ENCODE measurements at places on chromosomes 13 and 19. TPM values are rescaled to one million over a fixed set of nuclear protein-coding genes. Genes with fewer than 3 reads are reported as not detected.

GRCh38 chr13:73388586-73388985, 329.8 kb downstream of the KLF5 start:
- no peak overlapping the region for H3K4me3 ChIP-seq
- H3K36me3 ChIP-seq: no peaks in the 10 kb centered on the region
- no peak overlapping the region for H3K27ac ChIP-seq
- H3K27me3 ChIP-seq: no peaks in the 10 kb centered on the region
- no peak for DNase-seq

Gene IPO5
- total RNA-seq: 62.6 TPM

DNA sequence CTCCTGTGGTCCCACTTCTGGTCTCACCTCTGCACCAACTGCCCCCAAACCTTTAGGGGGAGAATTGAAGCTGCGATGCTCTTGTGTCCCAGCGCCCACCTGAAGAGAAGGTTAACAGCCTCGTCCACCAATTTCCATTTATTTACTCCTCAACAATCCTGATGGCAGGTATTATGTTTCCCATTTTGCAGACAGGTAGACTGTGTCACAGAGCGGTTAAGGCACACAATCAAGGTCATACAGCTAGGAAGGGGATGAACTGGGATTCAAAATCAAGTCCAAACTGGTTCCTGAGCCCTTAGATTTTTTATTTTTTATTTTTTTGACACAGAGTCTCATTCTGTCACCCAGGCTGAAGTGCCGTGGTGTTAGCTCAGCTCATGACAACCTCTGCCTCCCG, 6.2 kb downstream of the DNASE2 start:
- no peak overlapping the region for H3K27ac ChIP-seq
- H3K27me3 ChIP-seq: peaks cover 10% of the 10 kb centered on the region
- no peak for DNase-seq
- peaks cover 4% of the 10 kb centered on the region for H3K4me1 ChIP-seq
- no peak overlapping the region for H3K4me3 ChIP-seq

DNA sequence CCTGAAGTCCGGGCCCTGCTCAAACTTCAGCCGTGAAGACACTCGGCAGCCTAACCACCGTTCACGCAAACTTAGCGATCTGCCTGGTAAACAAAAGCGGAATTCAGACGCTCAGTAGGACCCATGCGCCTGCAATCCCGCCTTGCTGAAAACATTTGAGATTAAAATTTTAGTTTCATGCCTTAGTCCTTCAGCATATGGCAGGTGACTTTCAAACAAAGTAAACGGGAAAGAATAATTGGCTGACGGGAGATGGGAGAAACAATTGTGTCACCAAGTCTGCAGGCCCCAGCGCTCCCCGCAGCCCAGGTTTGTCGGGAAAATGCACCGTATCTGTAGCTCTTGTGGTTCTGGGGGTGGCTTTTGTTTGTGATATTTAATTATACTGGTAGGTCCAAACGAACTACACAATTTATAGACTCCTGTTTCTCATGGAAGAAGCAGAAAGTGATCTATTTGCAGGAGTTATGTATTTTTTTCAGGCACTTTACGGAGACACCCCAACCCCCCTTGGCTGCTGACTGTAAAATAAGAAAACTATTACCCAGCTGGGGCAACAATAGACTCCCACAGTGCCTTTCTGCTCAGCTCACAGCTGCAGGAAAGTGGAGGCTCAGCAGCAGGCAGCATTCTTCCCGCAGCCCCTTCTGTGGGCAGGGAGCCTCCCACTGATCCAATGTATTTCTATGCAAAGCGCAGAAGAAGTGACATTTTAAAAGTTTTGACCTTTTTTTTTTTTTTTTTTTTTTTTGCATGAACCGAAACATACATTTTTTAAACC, 94.8 kb downstream of the SOX1 start:
- no peak for DNase-seq
- no peaks in the 10 kb centered on the region for H3K36me3 ChIP-seq
- no peak overlapping the region for H3K4me3 ChIP-seq
- H3K4me1 ChIP-seq: no peaks in the 10 kb centered on the region
- H3K27ac ChIP-seq: no peak overlapping the region
- peaks cover 22% of the 10 kb centered on the region for H3K27me3 ChIP-seq

- no peaks in the 10 kb centered on the region for H3K27me3 ChIP-seq
- peaks cover 9% of the 10 kb centered on the region for H3K4me1 ChIP-seq
- H3K4me3 ChIP-seq: no peak overlapping the region
- no peak for DNase-seq
These were observed 79.5 kb upstream of the KL start for GRCh38 chr13:32936716-32937115.

GRCh38 chr13:94525781-94526180, 46.3 kb upstream of the DCT start:
- DNase-seq: no peak
- H3K27me3 ChIP-seq: no peaks in the 10 kb centered on the region
- H3K4me1 ChIP-seq: no peaks in the 10 kb centered on the region
- no peak overlapping the region for H3K27ac ChIP-seq

Gene ZNF844
- total RNA-seq: 4.6 TPM

- no peak overlapping the region for H3K4me3 ChIP-seq
- no peaks in the 10 kb centered on the region for H3K4me1 ChIP-seq
- H3K27ac ChIP-seq: no peak overlapping the region
- H3K36me3 ChIP-seq: no peaks in the 10 kb centered on the region
- DNase-seq: no peak
These were observed 3.0 kb downstream of the KLK5 start for GRCh38 chr19:50949861-50950260.

GRCh38 chr19:4448147-4448985, 9.2 kb downstream of the UBXN6 start:
- H3K27ac ChIP-seq: no peak overlapping the region
- DNase-seq: no peak

Gene DHDH
- total RNA-seq: 0.28 TPM

Gene KCTD12
- total RNA-seq: 16.7 TPM

GRCh38 chr19:19909654-19910053, 8.9 kb downstream of the ZNF93 start:
- H3K27me3 ChIP-seq: no peaks in the 10 kb centered on the region
- H3K36me3 ChIP-seq: no peaks in the 10 kb centered on the region
- H3K27ac ChIP-seq: no peak overlapping the region
- H3K4me1 ChIP-seq: no peaks in the 10 kb centered on the region
- DNase-seq: no peak

Gene CGB3
- total RNA-seq: 0.14 TPM

DNA sequence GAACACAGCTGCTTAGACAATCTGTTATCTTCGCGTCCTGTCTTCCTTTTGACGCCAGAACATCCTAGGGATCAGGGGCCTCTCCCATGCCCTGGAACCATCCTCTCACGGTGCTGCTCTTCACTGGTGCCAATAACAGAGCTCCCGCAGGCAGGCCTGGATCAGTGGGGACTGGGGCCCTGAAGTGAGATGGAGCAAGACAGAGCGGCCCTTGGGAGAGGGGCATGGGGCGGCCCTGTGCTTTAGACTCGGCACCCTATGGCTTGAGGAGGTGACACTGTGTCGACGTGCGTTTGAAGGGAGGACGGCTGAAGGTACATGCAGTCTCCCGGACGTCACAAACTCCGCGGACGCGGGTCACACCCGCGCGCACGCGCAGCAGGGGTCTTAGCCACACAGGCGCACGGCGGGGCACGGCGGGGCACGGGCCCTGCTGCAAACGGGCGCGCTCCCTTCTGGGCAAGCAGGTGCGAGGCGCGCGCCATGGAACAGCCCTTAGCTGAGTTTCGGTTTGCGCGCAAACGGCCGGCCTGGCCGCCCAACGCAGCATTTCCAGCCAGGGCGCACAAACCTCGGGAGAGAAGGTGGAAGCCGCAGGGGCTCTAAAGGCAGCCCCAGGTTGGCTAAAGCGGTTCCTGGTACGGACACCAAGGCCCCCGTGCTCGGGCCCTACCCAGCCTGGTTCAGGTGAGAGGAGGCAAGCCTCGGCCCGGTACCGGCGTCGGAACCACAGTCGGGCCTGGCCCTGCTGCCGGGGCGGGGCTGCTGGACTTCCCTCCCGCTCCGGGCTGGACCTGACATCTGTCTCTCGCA, 16.5 kb upstream of the RNF17 start:
- DNase-seq: no peak
- no peak overlapping the region for H3K27ac ChIP-seq
- no peak overlapping the region for H3K4me3 ChIP-seq
- no peaks in the 10 kb centered on the region for H3K36me3 ChIP-seq
- peaks cover 45% of the 10 kb centered on the region for H3K27me3 ChIP-seq

- H3K27ac ChIP-seq: no peak overlapping the region
- no peak for DNase-seq
- peaks cover 3% of the 10 kb centered on the region for H3K36me3 ChIP-seq
- no peak overlapping the region for H3K4me3 ChIP-seq
- H3K4me1 ChIP-seq: peaks cover 14% of the 10 kb centered on the region
These were observed 32.4 kb downstream of the GPX4 start for GRCh38 chr19:1136201-1136600.

Gene SYNE4
- 3.1 TPM for total RNA-seq

- H3K27me3 ChIP-seq: no peaks in the 10 kb centered on the region
- no peak for DNase-seq
- no peak overlapping the region for H3K4me3 ChIP-seq
- peaks cover 3% of the 10 kb centered on the region for H3K4me1 ChIP-seq
These were observed 809.6 kb downstream of the EFNB2 start for GRCh38 chr13:105725887-105726286.

- H3K36me3 ChIP-seq: peaks cover 11% of the 10 kb centered on the region
- H3K4me1 ChIP-seq: peaks cover 13% of the 10 kb centered on the region
- H3K27ac ChIP-seq: peak overlapping the region; percentile 100
- no peak for DNase-seq
- peak overlapping the region; percentile 95 for H3K4me3 ChIP-seq
- H3K27me3 ChIP-seq: no peaks in the 10 kb centered on the region
These were observed 1.4 kb downstream of the ING1 start for GRCh38 chr13:110714797-110715394.

GRCh38 chr13:58151452-58151851, 519.9 kb downstream of the PCDH17 start:
- no peaks in the 10 kb centered on the region for H3K36me3 ChIP-seq
- H3K27me3 ChIP-seq: no peaks in the 10 kb centered on the region
- no peaks in the 10 kb centered on the region for H3K4me1 ChIP-seq
- no peak overlapping the region for H3K4me3 ChIP-seq
- no peak overlapping the region for H3K27ac ChIP-seq

- no peak overlapping the region for H3K27ac ChIP-seq
- H3K4me1 ChIP-seq: no peaks in the 10 kb centered on the region
- H3K4me3 ChIP-seq: no peak overlapping the region
- H3K36me3 ChIP-seq: no peaks in the 10 kb centered on the region
- peaks cover 9% of the 10 kb centered on the region for H3K27me3 ChIP-seq
- DNase-seq: no peak
These were observed 74.2 kb downstream of the COL4A1 start for GRCh38 chr13:110232756-110233155.

- H3K27ac ChIP-seq: no peak overlapping the region
- no peaks in the 10 kb centered on the region for H3K36me3 ChIP-seq
- H3K4me1 ChIP-seq: peaks cover 17% of the 10 kb centered on the region
- H3K27me3 ChIP-seq: no peaks in the 10 kb centered on the region
These were observed 12.2 kb upstream of the CDC16 start for GRCh38 chr13:114222461-114222968.

- no peaks in the 10 kb centered on the region for H3K4me1 ChIP-seq
- no peak overlapping the region for H3K4me3 ChIP-seq
- no peak for DNase-seq
- H3K27me3 ChIP-seq: no peaks in the 10 kb centered on the region
These were observed 16.6 kb downstream of the TEX30 start for GRCh38 chr13:102757006-102757405.

DNA sequence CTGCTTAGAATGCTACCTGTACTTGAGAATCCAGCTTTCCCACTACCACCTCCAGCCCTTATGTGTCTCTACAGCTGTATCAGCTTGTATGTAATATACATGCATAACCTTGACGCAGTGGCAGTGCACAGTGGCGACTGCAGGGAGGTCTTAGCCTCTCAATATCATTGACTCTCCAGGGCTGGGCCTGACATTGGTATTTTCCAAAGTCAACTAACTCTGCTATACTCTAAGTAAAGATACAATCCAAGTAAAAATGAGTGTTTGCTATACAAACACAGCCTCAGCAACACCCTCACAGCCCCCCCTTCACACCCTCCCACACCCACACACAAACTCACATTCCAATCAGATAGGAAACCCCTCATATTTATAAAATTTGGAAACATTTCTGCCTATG, 6.7 kb upstream of the UBL3 start:
- no peak for DNase-seq
- no peak overlapping the region for H3K27ac ChIP-seq
- H3K4me1 ChIP-seq: no peaks in the 10 kb centered on the region
- no peaks in the 10 kb centered on the region for H3K36me3 ChIP-seq
- no peak overlapping the region for H3K4me3 ChIP-seq
- no peaks in the 10 kb centered on the region for H3K27me3 ChIP-seq

Gene ZNF730
- total RNA-seq: 4.4 TPM

Gene OCEL1
- 6.2 TPM for total RNA-seq

Gene DKKL1
- 0.14 TPM for total RNA-seq

GRCh38 chr13:109192306-109192705, 562.9 kb downstream of the MYO16 start:
- H3K36me3 ChIP-seq: no peaks in the 10 kb centered on the region
- H3K4me1 ChIP-seq: no peaks in the 10 kb centered on the region
- DNase-seq: no peak
- H3K27ac ChIP-seq: no peak overlapping the region
- H3K4me3 ChIP-seq: no peak overlapping the region
- no peaks in the 10 kb centered on the region for H3K27me3 ChIP-seq

DNA sequence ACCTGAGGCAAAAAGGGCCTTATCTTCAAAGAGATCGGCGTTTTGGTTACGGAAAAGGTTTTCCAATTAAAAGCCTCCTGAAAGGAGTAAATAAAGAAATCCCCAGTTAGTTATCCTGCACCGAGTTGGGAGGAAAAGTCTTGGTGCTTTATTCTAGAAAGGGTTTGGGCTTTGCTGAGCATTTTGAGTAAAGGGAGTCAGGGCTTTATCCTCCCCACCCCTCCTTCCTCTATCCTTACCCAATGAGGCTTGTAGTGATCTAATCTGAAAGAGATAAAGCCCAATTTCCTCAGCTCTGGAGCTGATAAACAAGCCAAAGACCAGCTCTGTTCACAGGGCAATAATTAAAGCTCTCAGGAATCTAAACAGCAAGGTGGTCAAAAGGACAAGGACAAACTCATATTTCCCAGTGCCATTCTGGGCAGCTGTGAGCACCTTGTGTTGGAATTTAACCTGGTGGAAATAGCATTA, 188.9 kb upstream of the TSC22D1 start:
- no peak overlapping the region for H3K27ac ChIP-seq
- H3K4me3 ChIP-seq: no peak overlapping the region
- H3K27me3 ChIP-seq: no peaks in the 10 kb centered on the region
- no peak for DNase-seq

DNA sequence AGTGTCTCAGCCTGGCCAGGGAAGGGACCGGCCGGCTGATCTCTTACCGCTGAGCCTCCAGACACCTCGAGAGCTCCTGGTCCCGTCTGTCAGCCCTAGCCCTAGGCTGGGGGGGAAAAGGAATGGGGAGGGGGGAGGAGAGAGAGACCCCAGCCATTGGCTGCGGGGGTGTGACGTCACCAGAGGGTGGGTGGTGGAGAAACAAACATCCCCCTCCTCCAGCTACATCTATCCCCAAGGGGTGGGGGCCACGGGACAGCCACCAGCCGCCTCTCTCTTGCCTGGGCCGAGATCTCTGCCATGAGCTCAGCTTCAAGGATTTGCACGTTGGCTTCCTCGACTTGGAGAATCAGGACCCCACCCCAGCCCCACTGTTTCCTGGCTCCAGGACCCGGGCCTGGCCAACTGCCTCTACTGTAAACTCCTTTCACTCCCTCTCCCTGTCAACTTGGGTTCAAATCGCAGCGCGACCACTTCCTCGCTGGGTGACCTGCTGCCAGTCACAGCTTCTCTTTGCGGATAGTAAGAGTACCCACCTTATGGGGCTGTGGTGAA, at the start of gene PRX:
TSS of gene PRX (minus strand) at position 88 of the 555 bp plus-strand sequence. CDS start 5,446 bp downstream, outside the sequence.
- peaks cover 9% of the 10 kb centered on the region for H3K4me1 ChIP-seq
- no peak within 1 kb of the TSS for H3K27ac ChIP-seq
- no peak for DNase-seq
- no peaks in the 10 kb centered on the region for H3K36me3 ChIP-seq

All from thymus (tissue), 14 donors.